ENCODE measurements at places on chromosomes 16 and 17.

GRCh38 chr16:50950955-50951354 is 200.1 kb downstream of the SALL1 start:
- DNase-seq = no peak
- no peaks in the 10 kb centered on the region for H3K4me1 ChIP-seq
- no peak overlapping the region for H3K4me3 ChIP-seq
- H3K27me3 ChIP-seq = no peaks in the 10 kb centered on the region
- no peak overlapping the region for H3K27ac ChIP-seq

GRCh38 chr16:22174642-22175041 is 12.3 kb downstream of the SDR42E2 start:
- no peaks in the 10 kb centered on the region for H3K36me3 ChIP-seq
- DNase-seq = no peak
- H3K27me3 ChIP-seq = peaks cover 13% of the 10 kb centered on the region
- H3K4me1 ChIP-seq = peaks cover 26% of the 10 kb centered on the region

DNA sequence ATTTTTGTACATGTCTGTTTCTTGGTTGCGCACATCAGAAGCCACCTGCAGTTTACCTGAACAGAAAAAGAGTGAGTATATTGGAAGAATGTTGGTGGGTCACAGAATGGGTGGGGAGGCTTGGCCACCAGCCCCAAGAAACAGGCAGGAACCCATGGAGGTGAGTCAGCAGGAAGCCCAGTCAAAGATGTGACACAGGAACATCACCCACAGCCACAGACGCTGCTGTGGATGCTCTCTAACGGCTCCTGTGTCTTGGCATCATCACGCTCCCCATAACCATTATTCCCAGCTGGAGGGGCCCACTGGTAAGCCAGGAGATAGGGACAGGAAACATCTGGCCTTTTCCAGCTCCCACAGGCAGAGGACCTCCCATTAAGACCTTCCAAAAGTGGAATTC is 94.0 kb upstream of the WSB1 start:
- no peaks in the 10 kb centered on the region for H3K4me1 ChIP-seq
- no peak for DNase-seq
- no peaks in the 10 kb centered on the region for H3K27me3 ChIP-seq
- no peak overlapping the region for H3K27ac ChIP-seq

DNA sequence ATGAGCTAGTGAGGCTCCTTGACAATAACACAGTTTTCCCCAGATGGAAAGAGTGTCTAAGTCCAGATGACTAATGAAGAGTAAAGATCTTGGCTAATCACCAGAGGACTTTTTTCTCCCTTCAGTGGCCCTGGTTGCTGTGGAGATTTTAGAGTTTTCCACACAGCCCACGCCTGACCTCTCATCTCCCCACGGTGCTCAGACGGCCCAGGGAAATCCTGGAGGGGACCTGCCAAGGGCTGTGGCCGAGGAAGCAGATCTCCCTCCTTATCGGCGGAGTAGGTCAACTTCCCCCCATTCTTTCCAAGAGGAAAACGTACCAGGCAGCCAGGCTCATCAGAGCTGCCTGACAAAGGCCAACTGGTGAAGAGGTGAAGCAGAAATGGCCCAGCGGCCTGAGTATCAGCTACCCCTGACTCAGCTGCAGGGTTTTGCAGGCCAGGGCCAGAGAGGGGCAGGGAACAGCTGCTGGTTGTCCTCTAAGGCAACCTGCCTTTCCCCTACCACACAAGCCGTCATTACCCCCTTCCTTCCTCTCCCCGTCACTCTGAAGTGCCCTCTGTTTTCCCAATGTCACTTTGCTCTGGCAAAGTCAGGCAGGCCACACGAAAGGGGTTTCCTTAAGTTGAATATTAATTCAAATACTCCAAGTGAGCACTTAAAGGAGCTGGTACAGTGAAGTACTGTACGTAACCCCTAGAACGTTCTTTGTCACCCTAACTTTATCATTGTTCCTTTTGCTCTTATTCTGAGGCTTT is 140.2 kb upstream of the ADAMTS18 start:
- no peak overlapping the region for H3K27ac ChIP-seq
- H3K4me1 ChIP-seq = no peaks in the 10 kb centered on the region
- no peak overlapping the region for H3K4me3 ChIP-seq

DNA sequence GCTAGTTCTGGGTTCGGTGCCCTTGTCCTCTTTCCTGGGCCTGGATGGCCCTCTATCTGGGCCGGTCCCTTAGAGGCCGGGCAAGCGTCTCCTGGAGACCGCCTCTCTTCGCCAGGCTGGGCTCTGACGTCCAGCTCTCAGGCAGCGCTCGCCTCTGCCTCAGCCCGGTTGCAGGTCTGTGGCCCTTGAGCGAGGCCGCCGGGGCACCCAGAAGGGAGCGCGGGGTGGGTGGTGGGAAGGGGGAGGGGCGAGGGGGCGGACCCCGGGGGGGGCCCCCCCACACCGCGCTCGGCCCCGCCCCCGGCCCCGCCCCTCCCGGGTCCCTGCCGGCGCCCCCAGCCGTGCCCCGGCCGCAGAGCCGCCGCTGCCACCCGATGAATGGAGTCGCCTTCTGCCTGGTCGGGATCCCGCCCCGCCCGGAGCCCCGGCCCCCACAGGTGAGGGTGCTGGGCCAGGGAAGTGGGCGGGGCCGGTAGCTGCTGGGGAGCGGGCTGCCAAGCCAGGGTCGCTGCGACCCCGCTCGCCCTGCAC is at the start of gene ARHGAP23:
Gene ARHGAP23 (plus strand): TSS at position 353 of the 531 bp plus-strand sequence. CDS start 22 bp downstream, at position 375.
- no peaks in the 10 kb centered on the region for H3K36me3 ChIP-seq
- no peak within 1 kb of the TSS for H3K27ac ChIP-seq
- DNase-seq = no peak
- peaks cover 10% of the 10 kb centered on the region for H3K27me3 ChIP-seq
- peaks cover 20% of the 10 kb centered on the region for H3K4me1 ChIP-seq
- H3K4me3 ChIP-seq = peak within 1 kb of the TSS; percentile 4

DNA sequence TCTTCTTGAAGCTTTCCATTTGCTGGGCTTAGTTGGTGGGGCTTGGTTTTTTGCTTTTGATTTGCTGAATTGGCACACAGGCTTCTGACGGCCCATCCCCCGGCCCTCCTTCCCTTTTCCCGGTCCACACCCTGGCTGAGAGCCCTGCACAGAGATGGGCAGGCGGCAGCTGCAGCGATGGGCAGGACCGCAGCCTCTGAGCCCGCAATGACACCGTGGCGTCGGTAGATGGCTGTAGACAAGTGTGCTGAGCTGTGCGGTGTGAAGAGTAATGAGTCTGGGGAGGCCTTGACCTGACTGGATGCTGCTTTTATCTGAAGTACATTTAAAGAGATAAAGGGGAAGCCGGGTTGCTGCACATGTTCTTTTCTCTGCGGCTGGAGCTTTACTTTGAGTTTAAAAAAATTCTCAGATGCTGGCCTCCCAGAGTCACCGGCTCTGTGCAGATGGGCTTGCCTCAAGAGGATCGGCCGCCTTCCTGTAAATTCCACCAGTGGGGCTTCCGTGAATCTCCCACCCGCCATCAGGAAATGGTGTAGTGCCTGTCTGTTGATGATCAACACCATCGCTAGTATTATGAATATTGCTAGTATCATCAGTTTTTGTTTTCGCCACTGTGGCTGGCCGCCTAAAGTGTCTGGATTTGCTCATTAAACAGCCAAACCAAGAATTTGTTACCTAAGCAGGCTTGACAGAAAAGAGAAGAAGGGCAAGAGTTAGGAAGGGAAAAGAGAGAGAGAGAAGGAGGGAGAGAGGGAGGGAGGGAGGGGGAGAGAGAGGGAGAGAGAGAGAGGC is 245.6 kb upstream of the RBFOX1 start:
- peak; percentile 33 for DNase-seq
- H3K4me3 ChIP-seq = no peak overlapping the region
- H3K27me3 ChIP-seq = peaks cover 17% of the 10 kb centered on the region
- no peaks in the 10 kb centered on the region for H3K36me3 ChIP-seq
- no peak overlapping the region for H3K27ac ChIP-seq

- no peaks in the 10 kb centered on the region for H3K27me3 ChIP-seq
- H3K36me3 ChIP-seq = no peaks in the 10 kb centered on the region
- no peak overlapping the region for H3K4me3 ChIP-seq
- no peak for DNase-seq
These were observed 18.2 kb upstream of the CMTM4 start for GRCh38 chr16:66714654-66715307.

- peaks cover 56% of the 10 kb centered on the region for H3K4me1 ChIP-seq
- no peak overlapping the region for H3K4me3 ChIP-seq
- H3K27ac ChIP-seq = peak overlapping the region; percentile 67
- H3K36me3 ChIP-seq = no peaks in the 10 kb centered on the region
These were observed 206.0 kb downstream of the IRX3 start for GRCh38 chr16:54080524-54081008.

DNA sequence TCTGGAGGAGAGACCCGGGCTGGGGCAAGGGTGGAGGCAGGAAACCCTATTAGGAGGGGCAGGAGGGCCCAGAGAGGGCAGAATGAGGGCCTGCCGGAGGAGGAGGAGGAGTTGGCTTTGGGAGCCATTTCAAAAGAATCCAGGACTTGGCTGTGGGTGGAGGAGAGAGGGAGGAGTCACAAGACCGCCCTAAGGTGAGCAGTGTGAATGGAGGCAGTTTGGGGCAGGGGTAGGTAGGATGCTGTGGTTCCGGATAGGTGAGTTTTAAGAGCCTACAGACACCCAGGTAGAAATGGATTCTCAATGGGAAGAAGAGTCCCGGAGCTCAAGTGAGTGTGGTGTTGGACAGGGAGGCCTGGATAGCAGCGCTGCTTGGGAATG is 80.3 kb downstream of the ARHGAP23 start:
- no peak overlapping the region for H3K4me3 ChIP-seq
- H3K36me3 ChIP-seq = no peaks in the 10 kb centered on the region
- peaks cover 25% of the 10 kb centered on the region for H3K4me1 ChIP-seq
- H3K27me3 ChIP-seq = peaks cover 9% of the 10 kb centered on the region

DNA sequence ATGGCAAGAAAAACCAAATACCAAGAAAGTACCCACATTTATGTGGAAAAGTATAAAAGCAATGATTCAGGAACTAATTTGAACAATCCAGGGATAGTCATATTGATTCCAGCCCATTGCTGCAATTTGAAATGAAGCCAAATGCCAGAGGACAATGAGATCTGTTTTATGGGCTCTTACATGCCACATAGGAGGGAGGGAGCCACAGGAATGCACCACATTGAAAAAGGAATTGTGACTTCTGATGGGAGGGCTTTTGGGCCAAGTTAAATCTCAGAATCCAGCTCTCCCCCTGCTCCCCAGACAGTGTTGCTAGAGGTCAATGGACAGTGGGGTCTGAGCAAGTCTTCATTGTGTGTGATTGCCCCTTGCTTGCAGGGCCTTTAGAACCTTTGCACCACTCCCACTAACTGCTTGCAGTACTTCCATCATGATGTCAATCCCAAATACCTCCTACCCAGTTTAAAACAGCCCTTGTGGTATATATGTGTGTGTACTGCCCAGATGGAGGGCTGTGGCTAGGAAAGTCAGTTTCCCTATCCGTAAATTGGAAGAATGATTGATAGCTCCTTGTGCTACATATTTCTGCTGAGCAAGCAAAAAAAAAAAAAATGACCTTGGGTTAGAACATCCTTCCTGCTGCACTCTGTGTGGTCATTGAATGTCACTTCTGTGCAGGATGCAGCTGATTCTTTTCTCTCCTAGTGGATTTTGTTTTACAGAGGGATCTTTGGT is 406.8 kb downstream of the UTP18 start:
- H3K4me3 ChIP-seq = no peak overlapping the region
- H3K27me3 ChIP-seq = no peaks in the 10 kb centered on the region
- no peaks in the 10 kb centered on the region for H3K4me1 ChIP-seq
- DNase-seq = no peak
- H3K27ac ChIP-seq = no peak overlapping the region
- no peaks in the 10 kb centered on the region for H3K36me3 ChIP-seq

- peaks cover 11% of the 10 kb centered on the region for H3K27me3 ChIP-seq
- DNase-seq = no peak
- H3K4me3 ChIP-seq = no peak overlapping the region
- H3K36me3 ChIP-seq = no peaks in the 10 kb centered on the region
These were observed 1.8 kb downstream of the C16orf54 start for GRCh38 chr16:29743827-29744531.

- no peak for DNase-seq
- H3K4me3 ChIP-seq = no peak overlapping the region
- H3K4me1 ChIP-seq = peaks cover 55% of the 10 kb centered on the region
- H3K27me3 ChIP-seq = no peaks in the 10 kb centered on the region
- no peak overlapping the region for H3K27ac ChIP-seq
These were observed 40.2 kb downstream of the ARL4D start for GRCh38 chr17:43439041-43439440.

GRCh38 chr17:69447726-69448125 is 33.2 kb downstream of the MAP2K6 start:
- no peak overlapping the region for H3K27ac ChIP-seq
- no peaks in the 10 kb centered on the region for H3K4me1 ChIP-seq
- no peaks in the 10 kb centered on the region for H3K27me3 ChIP-seq

DNA sequence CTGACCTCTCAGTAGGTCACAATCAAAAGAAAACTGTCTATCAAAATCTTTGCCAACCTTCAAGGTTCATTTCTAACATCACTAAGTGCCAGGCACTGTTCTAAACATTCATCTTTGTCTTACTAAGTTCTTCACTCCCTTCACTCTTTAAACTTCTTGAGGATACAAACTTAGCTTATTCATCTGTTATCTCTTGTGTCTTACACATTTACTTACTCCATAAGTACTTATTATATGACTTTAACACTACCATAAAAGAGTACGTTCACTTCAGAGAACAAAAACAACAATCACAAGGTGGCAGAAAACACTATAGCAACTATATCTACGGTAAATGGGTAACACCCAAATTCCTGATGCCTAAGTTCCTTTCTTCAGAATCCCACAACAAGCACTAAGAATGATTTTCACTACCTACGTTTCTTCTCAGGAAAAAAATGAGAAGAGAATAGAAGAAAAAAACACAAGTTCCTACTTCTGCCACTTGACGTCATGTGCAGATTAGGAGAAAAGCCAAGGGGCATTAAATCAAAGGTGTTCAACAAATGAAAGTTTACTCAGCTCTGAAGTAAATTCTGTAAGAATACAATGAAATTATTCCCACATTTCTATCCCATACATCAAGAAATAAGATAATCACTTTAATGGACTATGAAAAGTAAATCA is 29.2 kb downstream of the KANSL1 start:
- no peak for DNase-seq
- no peaks in the 10 kb centered on the region for H3K27me3 ChIP-seq
- no peak overlapping the region for H3K27ac ChIP-seq

DNA sequence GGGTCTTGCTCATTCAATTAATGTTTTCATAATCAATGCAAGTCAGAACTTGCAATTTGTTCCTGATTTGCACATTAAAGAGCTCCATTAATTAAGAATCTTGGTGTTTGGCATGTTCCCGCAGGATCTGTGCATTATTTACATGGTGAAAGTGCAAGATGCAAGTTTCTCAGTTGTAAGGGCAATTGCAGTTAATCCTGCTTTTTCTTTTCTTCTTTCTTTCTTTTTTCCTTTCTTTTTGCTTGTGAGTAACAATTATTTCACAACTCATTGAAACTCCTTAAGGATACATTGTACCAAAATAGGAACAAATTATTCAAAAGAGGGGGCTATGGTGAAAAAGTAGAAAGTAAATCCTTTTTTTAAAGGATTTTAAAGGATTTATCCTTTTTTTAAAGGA is 24.2 kb downstream of the AATF start:
- H3K4me3 ChIP-seq = no peak overlapping the region
- H3K27me3 ChIP-seq = no peaks in the 10 kb centered on the region
- no peak for DNase-seq
- no peak overlapping the region for H3K27ac ChIP-seq
- H3K36me3 ChIP-seq = peaks cover 2% of the 10 kb centered on the region

Measured in HepG2 (cell line).